ENCODE measurements at places on chromosomes 1 and 21.

- DNase-seq: peak; percentile 21
These were observed 1.3 kb downstream of the NPHP4 start for GRCh38 chr1:5990913-5991312.

DNA sequence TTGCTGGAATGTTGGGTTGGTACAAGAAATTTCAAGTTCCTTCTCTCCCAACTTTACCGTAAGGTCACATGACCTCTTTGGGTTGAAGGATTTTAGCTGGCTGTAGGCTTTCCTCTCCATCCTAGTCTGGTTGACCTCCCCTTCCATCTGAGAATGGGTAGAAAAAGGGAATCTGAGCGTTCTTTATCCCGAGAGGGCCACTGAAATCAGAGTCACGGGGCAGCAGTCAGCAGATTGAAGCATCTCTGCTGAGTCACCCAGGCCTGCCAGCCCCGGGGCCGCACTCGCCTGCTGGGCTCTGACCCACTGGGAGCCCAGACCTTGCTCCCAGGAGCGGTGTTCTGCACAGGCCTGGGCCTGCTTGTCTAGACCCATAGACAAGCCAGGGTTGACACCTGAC lies 31.0 kb downstream of the TMCC2 start:
- peak; percentile 91 for DNase-seq

GRCh38 chr1:40450495-40451237 lies 390 bp downstream of the ZFP69B start:
- DNase-seq: no peak

DNA sequence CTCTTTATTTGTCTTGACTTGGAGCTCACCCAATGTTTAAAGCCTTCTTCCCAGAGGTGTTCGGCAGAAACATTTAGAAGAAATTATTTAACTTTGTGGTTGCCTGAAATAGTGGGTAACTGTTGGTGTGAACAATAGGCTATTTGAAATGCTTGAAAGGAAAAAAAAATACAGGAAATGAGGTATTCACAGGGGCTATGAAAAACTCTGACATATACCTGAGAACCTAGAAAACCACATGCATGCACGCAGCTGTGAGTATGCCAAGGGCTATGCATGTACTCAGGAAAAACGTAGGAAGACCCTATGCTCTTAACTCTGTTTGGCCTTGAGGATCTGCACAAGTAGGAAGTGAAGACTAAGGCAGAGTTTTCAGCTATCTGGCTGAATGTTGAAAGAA lies 16.4 kb upstream of the RNF186 start:
- no peak for DNase-seq

GRCh38 chr1:17507915-17508314 lies 31.6 kb upstream of the ARHGEF10L start:
- no peak for DNase-seq

GRCh38 chr1:210915890-210916507 lies 217.9 kb downstream of the KCNH1 start:
- DNase-seq: no peak

DNA sequence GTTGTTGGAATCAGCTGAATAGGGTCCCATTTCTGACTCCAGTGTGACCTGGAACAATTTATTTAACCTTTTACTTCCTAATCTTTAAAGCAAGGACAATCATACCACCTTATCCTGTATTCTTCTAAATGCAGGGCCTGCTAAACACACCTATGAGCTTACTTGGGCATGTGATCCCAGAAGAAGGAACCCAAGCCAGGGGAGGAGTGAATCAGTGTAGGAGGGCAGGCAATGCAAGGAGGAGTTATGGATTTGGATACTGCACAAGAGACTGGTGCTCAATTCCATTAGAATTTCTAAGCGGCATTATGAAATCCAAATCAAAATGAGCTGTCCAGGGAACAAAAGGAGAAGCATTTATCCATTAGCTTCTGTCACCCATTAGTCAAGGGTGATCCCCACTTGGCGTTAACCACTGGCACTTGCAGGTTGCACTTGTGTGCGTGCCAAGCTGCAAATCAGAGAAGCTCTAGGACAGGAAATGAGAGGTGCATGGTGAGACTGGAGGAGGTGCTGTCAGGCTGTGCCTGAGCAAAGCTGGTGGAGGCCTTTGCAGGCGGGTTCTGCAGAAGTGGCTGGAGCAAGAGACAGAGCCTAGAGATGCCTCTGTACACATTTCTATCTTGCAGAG lies 297.2 kb upstream of the PLXNA2 start:
- DNase-seq: no peak

DNA sequence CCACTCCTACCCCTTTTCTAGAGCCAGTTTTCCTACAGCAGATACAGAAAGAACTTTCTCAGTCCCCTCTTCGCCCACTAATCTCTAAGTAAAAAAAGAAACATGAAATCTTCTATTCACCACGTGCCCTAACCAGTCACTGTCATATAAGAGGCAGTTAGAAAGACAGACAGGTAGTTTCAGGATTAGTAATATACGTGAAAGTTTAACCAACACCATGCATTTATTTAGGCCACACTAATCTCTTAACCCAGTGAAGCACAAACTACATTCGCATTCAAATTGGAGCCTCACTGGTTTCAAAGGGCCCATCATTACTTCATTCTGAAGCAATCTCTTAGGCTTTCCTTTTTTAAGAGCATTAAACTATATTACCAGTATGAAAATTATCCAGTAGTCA lies 10.1 kb downstream of the GPATCH2 start:
- no peak for DNase-seq

GRCh38 chr1:164772635-164773034 lies 213.7 kb downstream of the PBX1 start:
- peak; percentile 94 for DNase-seq

GRCh38 chr1:171266930-171267329 lies 18.6 kb downstream of the FMO1 start:
- no peak for DNase-seq

GRCh38 chr1:231422798-231423309 lies 767 bp upstream of the EGLN1 start:
- no peak for DNase-seq

GRCh38 chr1:112439592-112439991 lies 43.6 kb downstream of the CTTNBP2NL start:
- DNase-seq: no peak

- DNase-seq: no peak
These were observed 34.4 kb downstream of the TMCC2 start for GRCh38 chr1:205261946-205262691.

DNA sequence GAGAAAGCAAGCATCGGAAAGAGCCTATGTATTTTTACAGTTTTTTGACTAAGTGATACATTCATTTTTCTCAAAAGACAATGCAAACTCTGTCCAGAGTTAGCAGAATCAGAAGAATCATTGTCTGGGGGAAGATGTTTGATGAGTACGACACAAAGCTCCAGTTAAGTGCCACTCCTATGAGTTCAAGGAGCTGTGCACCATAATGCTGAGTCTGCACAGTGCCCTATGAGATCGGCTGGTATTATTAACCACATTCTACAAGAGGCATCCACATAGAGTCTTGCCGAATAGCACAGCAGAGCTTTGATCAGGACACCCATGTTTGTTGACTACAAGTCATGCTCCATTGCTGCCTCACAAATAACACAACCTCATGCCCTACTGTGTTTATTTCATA lies 54.9 kb upstream of the RAP1GAP start:
- no peak for DNase-seq

DNA sequence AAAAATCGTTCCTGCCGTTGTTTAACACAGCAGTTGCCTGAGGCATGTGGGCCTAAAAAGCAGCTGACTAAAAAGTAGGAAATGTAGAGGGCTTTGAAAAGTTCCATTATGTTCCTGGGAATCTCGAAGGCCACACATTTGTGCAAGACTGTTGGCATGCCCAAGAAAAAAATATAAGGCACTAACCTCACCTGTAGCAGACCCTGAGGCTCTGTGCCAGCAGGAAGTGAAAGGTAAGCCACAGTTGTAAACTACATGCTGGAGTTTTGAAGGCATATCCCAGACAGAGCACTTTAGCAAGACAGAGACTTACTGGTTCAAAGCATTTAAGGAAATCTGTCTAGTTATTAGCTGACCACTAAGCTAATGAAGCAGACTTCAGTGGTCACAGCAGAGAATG lies 52.7 kb downstream of the TRMT1L start:
- no peak for DNase-seq

GRCh38 chr21:27173053-27173452 lies 206.2 kb upstream of the ADAMTS5 start:
- no peak for DNase-seq

DNA sequence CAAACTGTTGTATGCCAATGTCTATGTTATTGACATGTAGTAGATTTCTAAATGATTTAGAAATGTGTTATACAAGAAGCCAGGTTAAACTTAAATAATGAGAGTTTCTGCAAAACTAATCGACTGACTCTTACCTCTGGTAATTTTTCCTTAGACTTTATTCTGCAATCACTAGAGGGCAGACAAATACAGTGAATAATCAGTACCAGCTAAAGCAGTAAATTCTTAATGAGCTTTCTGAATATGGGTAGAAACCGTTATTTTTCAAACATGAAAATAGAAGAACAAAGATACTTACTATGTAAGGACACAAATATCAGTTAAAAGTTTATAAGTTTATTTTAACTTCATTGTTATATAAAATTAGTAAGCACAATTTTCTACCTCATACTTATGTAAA lies 97.9 kb upstream of the RGS1 start:
- DNase-seq: no peak

DNA sequence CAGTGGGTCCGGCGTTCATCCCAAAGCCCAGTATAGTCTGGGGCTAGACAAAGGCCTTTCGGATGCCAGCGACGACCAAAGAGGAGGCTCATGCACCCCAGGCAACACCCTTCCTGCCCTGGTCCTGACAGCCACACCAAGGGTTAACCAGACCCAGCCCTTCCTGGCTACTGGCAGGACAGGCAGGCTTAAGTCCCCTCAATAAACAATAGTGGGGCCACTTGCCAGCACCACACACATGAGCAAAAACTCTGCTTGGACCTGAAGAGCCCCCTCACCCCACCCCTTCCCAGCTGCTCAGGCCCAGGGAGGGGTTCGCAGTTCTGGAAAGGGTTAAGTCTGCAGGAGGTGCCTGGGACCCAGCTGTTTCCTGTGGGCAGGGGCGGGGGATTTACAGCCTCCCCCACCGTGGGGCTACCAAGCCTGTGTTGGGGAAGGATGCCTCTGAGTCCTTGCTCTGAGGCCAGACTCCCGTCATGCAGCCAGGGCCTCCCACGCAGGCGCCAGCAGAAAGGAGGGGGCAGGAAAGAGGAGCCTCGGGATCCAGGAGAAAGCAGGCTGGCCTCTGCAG lies 18.2 kb downstream of the PHLDA3 start:
- DNase-seq: no peak

GRCh38 chr1:235160383-235160956 lies 580 bp downstream of the RBM34 start:
- DNase-seq: no peak

DNA sequence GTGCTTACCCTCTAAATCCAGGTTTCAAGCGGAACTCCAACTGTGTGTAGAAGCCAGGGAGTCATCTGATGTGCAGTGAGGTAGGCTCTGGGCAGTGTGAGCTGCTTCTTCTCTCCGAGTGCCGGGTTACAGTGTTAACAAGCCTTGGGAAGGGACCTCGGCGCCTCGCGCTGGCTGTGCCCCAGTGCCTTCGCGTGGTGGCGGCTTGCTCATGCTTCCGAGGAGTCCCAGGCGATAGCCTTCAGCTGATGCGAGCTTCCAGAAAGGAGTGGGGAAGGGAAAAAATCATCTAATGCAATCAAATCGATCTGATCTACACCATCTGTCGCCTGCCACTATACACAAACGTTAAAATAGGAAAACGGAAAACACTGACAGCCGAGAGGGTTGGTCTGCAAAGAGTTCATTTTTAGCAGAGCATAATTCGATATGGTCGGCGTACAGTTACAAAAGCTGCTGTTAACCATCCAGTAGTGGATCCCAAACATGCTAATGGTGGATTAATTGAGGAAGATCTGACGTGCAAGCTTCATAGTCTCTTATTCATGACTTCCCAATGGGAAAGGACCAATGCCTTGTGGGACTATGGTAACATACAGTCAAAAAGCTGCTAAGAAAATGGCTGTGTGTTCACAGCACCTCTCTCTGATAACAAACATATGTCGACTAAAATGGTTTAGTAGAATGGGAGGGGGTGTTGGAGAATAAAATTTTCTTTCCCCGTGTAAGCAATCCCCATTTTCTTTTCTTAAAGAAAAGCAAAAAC lies 128.7 kb upstream of the DPYD start:
- no peak for DNase-seq
